Fibroblast of pulmonary artery (primary cell): ENCODE measurements at places on chromosomes 2 and 18.
A peak's percentile ranks its signal among the peaks of the same experiment; 100 is the strongest.

DNA sequence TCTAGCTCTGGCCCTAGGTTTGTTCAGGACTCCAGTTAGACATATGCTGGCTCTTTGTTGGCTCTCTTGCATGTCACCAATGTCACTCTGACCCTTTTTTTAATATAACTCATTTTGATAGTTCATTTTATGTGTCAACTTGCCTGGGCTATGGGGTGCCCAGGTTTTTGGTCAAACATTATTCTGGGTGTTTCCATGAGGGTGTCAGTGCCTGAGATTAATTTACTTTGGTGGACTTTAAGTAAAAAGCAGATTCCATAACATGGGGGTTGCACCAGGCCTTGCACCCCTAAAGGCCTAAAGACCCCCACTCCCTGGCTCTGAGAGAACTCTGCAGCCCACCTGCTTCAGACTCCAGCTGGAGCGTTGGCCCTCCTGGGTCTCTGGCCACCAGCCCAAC is 48.1 kb upstream of the SNTG2 start:
- DNase-seq, result no peak

DNA sequence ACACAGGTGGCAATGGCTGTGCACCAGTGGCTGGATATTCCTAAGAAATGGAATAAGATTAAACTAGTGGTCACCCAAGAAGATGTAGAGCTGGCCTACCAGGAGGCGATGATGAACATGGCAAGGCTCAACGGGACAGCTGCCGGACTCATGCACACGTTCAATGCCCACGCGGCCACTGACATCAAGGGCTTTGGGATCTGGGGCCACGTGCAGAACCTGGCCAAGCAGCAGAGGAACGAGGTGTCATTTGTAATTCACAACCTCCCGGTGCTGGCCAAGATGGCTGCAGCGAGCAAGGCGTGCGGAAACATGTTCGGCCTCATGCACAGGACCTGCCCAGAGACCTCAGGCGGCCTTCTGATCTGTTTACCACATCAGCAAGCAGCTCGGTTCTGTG is 190.8 kb downstream of the FTCDNL1 start:
- no peak for DNase-seq

GRCh38 chr18:31275722-31276463 is 42.1 kb upstream of the DSG1 start:
- DNase-seq, result peak; percentile 36

DNA sequence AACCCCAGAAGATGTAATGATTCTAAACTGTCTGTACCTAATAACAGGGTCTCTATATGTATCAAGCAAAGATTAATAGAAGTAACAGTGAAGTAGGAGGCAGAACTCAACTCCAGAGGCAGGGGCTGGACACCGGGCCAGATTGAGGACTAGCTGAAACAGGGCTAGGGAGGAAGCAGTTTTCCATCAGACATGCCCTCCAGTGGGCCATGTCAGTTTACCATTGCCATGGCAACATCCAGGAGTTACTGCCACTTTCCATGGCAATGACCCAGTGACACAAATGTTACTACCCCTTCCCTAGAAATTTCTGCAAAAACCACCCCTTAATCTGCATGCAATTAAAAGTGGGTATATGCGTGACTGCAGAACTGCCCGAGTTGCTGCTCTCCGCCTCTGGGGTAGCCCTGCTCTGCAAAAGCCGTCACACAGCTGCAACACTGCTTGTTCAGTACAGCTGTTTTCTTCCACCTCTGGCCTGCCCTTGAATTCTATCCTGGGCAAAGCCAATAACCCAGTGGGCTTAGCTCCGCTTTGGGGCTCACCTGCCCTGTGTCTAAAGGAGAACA is 58.7 kb downstream of the TMEM18 start:
- DNase-seq, result no peak

GRCh38 chr2:159683817-159684216 is 28.5 kb upstream of the MARCHF7 start:
- DNase-seq, result no peak

- peak; percentile 94 for DNase-seq
Observed at GRCh38 chr2:209496586-209496982, 72.7 kb downstream of the MAP2 start.

GRCh38 chr2:100359576-100359975 is 37.3 kb upstream of the LONRF2 start:
- no peak for DNase-seq

GRCh38 chr2:60867848-60868247 is 13.5 kb upstream of the REL start:
- DNase-seq, result peak; percentile 12

- DNase-seq, result no peak
Observed at GRCh38 chr18:75884728-75885127, 457.2 kb upstream of the SMIM21 start.

DNA sequence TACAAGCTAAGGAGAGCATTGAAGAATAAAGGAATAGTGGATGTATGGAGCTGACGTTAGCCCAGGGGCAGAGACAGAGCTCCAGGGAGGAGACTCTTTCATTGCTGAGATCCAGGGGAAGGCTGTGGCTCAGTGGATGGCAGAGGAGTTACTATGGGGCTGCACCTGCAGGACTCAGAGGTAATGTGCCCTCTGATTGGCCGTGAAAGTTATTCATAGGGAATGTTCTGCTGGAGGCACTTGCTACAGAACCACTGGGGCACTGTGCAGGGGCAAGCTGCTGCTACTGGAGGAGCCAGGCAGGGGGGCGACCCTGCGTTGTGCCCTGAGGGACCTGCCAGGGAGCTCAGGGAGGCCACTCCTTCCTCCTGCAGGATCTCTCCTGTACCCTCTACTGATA is 199.2 kb downstream of the PTPRM start:
- DNase-seq, result no peak

- DNase-seq, result no peak
Observed at GRCh38 chr2:226515344-226516055, 284.1 kb downstream of the IRS1 start.

DNA sequence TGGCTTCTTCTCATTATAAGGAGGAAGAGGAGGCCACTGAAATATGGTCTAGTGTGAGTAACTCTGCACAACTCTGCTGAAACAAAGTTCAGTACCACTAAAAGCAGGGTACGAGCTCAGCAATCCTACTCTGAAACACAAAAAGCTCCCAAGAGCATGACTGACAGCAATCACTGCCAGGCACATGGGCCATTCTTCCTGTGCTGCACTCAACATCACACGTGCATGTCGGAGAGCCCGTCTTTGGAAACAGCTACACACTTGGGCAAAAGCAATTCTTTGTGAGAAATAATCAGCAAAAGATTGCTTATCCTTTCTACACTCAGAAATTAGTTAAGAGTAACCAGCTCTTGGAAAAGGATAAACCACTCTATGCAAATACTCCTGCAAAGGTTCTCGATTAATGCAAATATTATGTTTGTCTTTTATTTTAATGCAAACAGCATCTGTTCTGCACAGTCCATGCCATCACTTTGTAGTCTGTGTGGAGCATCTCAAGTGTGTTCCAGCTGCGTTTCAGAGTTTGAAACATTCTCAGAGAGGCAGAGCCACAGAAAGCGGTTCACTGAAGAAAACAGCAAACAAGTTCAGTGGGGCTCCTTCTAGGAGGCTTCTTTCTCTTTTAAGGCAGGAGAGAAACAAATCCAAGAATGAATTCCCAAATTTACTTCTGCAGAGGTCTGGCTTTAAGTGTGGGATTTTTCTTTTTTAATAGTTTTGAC is 145.0 kb downstream of the HDAC4 start:
- no peak for DNase-seq

GRCh38 chr18:79405781-79406575 is 10.2 kb downstream of the NFATC1 start:
- no peak for DNase-seq

DNA sequence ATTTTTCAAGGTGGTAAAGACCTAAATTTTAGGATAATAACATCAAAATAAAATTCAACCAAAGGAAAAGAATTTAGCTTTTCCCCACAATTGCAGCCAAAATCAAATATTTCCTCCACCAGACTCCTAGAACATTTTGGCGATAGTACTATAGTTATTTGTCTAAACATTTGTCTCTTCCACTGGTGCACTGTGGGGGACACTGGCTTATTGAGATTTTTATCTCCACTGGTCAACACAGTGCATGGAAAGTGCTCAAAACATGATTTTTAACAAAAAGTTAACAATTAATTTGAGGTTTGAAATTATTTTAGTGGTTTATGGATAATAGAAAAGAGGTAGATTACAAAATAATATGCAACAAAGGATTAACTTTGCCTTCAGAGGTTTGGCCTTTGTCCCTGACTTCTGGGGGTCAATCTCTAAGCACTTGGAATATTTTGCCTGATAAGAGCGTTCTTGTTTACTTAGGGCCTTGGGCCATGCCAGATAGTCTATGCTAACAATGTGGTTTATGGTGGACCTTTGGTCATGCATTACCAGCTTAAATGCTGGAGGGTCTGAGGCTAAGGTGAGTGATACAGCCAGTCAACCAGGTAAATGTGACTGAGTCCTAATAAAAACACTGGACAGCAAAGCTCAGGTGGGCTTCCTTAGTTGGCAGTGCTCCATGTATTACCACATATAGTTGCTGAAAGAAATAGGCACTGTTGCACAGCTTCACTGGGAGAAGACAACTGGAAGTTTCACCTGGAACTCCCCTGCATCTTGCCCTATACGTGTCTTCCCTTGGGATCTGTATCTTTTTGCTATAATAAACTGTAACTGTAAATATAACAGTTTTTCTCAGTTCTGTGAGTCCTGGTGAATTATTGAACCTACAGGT is 67.2 kb upstream of the SATB2 start:
- no peak for DNase-seq

DNA sequence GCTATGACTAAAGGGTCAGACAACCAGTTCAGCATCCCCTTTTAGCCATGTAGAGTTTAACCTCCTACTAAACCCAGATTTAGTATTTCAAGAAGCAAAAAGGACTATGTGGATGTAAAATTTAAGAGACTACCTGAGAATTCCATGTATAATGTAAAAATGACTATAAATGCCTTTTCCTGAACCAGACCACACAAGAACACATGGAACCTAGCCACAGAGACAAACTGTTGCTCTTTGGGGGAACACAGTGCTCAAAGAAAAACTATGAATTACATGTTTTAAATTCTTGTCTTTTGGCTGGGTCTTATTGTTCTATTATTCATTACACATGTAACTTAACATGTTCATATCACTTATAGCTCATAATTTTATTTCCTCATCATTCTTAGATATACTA is 192.8 kb downstream of the DNER start:
- no peak for DNase-seq
